Activated T-cell treated with anti-CD3 and anti-CD28 coated beads, Interleukin-2, amount 50 U/mL, for 72 hours (primary cell): ENCODE measurements at places on chromosomes 13 and 19.

GRCh38 chr19:8311461-8312260 is 3.5 kb upstream of the CD320 start:
- no peak overlapping the region for H3K27ac ChIP-seq
- no peak for DNase-seq
- peaks cover 7% of the 10 kb centered on the region for H3K36me3 ChIP-seq
- no peaks in the 10 kb centered on the region for H3K27me3 ChIP-seq

DNA sequence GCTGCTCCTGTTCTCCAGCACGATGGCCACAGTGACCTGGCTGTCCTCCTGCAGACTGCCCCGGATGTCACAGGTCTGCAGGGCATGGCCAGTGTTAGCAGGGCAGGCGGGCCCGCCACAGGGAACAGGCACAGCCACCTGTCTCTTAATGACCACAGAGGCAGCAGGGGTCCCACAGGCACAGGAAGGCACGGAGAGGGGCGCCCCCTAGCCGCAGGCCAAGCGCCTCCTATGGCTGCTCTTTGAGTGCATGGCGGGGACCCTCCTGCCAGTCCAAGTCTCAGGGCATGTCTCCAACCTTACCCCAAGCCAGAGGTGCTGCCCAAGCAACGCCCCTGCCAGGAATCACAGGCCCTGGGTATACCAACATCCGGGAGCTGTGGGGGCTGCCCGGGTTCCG is 14.1 kb downstream of the IZUMO4 start:
- no peak for DNase-seq
- H3K36me3 ChIP-seq, result peaks cover 28% of the 10 kb centered on the region
- no peaks in the 10 kb centered on the region for H3K27me3 ChIP-seq
- no peaks in the 10 kb centered on the region for H3K4me1 ChIP-seq
- no peak overlapping the region for H3K27ac ChIP-seq

GRCh38 chr19:2016041-2016807 is 710 bp upstream of the BTBD2 start:
- DNase-seq, result peak; percentile 59
- peak overlapping the region; percentile 46 for H3K27ac ChIP-seq
- H3K27me3 ChIP-seq, result no peaks in the 10 kb centered on the region

GRCh38 chr13:95438297-95438696 is 114.2 kb upstream of the CLDN10 start:
- DNase-seq, result no peak
- H3K4me1 ChIP-seq, result no peaks in the 10 kb centered on the region

GRCh38 chr19:48196321-48196763 is 25.9 kb downstream of the ZSWIM9 start:
- no peak for DNase-seq
- no peaks in the 10 kb centered on the region for H3K36me3 ChIP-seq
- no peak overlapping the region for H3K4me3 ChIP-seq
- no peak overlapping the region for H3K27ac ChIP-seq
- peaks cover 26% of the 10 kb centered on the region for H3K4me1 ChIP-seq
- no peaks in the 10 kb centered on the region for H3K27me3 ChIP-seq

DNA sequence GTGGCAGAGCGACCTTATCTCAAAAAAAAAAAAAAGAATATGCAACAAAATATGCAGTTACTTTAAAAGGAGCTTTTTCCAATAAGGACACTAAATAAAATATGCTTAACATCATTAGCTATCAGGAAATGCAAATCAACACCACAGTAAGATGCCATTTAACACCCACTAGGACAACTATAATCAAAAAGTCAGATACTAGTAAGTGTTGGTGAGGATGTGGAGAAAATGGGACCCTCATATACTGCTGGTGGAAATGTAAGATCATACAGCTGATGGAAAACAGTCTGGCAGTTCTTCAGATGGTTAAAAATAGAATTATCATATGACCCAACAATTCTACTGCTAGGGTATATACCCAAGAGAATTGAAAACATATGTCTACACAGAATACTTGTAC is 24.5 kb upstream of the AKT2 start:
- no peaks in the 10 kb centered on the region for H3K27me3 ChIP-seq
- no peak overlapping the region for H3K4me3 ChIP-seq
- DNase-seq, result no peak
- no peaks in the 10 kb centered on the region for H3K4me1 ChIP-seq
- no peaks in the 10 kb centered on the region for H3K36me3 ChIP-seq

- H3K4me3 ChIP-seq, result no peak overlapping the region
- peaks cover 40% of the 10 kb centered on the region for H3K4me1 ChIP-seq
- no peaks in the 10 kb centered on the region for H3K36me3 ChIP-seq
- DNase-seq, result no peak
These were observed 19.5 kb upstream of the MEIS3 start for GRCh38 chr19:47438793-47439220.

GRCh38 chr13:51794964-51795363 is 9.0 kb downstream of the DHRS12 start:
- H3K4me3 ChIP-seq, result no peak overlapping the region
- no peaks in the 10 kb centered on the region for H3K27me3 ChIP-seq
- H3K36me3 ChIP-seq, result peaks cover 7% of the 10 kb centered on the region

DNA sequence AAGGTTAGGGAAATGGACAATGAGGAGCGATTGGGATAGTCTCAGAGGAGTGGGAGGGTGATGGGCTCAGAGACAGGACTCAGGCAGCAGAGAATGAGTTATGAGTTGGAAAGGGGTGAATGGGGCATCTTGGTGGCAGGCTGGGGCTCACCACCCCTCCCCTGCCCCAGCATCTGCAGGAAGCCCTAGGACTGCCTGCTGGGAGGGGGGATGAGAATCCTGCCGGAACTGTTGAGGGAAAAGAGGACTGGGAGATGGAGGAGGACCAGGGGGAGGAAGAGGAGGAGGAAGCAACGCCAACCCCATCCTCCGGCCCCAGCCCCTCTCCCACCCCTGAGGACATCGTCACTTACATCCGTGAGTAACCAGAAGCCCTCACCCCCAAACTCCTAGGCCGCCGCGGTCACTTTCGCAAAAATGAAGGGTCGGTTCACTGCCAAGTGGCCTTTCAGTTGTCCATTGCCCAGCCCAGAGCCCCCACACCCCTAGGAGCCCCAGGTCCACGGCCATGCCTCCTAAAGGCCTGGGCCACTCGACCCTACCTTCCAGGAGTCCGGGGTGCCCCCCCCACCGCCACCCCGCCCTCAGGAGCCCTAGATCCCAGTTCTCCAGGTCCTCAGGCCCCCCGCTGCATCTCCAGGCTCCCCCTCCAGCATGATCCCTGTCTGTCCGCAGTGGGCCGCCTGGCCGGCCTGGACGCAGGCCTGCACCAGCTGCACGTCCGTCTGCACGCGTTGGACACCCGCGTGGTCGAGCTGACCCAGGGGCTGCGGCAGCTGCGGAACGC is 764 bp downstream of the CLEC11A start:
- H3K27ac ChIP-seq, result no peak overlapping the region
- peaks cover 43% of the 10 kb centered on the region for H3K27me3 ChIP-seq

- peaks cover 4% of the 10 kb centered on the region for H3K4me1 ChIP-seq
- no peak for DNase-seq
- H3K36me3 ChIP-seq, result peaks cover 1% of the 10 kb centered on the region
- no peak overlapping the region for H3K27ac ChIP-seq
These were observed 15.9 kb downstream of the EPN1 start for GRCh38 chr19:55690769-55691545.

- no peak for DNase-seq
- no peaks in the 10 kb centered on the region for H3K4me1 ChIP-seq
- H3K27me3 ChIP-seq, result peaks cover 28% of the 10 kb centered on the region
- H3K4me3 ChIP-seq, result no peak overlapping the region
These were observed 2.3 kb downstream of the ZNF536 start for GRCh38 chr19:30374539-30374864.

- H3K4me1 ChIP-seq, result peaks cover 48% of the 10 kb centered on the region
- DNase-seq, result peak; percentile 51
- no peak overlapping the region for H3K27ac ChIP-seq
- peak overlapping the region; percentile 50 for H3K4me3 ChIP-seq
- no peaks in the 10 kb centered on the region for H3K27me3 ChIP-seq
These were observed 4.6 kb upstream of the PRKCG start for GRCh38 chr19:53877361-53877766.

- no peak for DNase-seq
- no peak overlapping the region for H3K27ac ChIP-seq
- no peaks in the 10 kb centered on the region for H3K36me3 ChIP-seq
- H3K4me3 ChIP-seq, result no peak overlapping the region
- H3K27me3 ChIP-seq, result peaks cover 8% of the 10 kb centered on the region
- no peaks in the 10 kb centered on the region for H3K4me1 ChIP-seq
These were observed 5.9 kb upstream of the GDF15 start for GRCh38 chr19:18379803-18380747.

- DNase-seq, result no peak
- H3K27ac ChIP-seq, result no peak overlapping the region
- H3K4me1 ChIP-seq, result no peaks in the 10 kb centered on the region
- no peak overlapping the region for H3K4me3 ChIP-seq
- peaks cover 3% of the 10 kb centered on the region for H3K36me3 ChIP-seq
These were observed 222.4 kb upstream of the PCDH17 start for GRCh38 chr13:57409121-57409520.

GRCh38 chr13:23695196-23695595 is 125.0 kb downstream of the TNFRSF19 start:
- peaks cover 19% of the 10 kb centered on the region for H3K4me1 ChIP-seq
- no peak overlapping the region for H3K27ac ChIP-seq
- H3K27me3 ChIP-seq, result no peaks in the 10 kb centered on the region
- DNase-seq, result no peak
- H3K36me3 ChIP-seq, result no peaks in the 10 kb centered on the region

DNA sequence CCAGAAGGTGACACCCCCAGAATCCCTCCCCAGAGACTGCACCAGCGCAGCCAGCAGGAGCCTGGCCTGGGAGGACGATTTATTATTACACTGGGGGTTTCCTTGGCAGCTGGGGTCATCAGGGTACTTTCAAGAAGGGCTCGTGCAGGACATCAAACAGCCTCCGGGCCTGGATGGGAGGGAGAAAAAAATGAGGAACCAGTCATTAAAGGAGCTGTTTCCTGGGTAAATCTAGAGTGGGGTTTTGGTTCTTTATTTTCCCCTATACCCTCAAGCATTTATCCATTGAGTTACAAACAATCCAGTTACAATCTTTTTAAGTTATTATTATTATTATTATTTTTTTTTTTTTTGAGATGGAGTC is 3.1 kb downstream of the POLR1G start:
- H3K4me1 ChIP-seq, result peaks cover 41% of the 10 kb centered on the region
- no peak overlapping the region for H3K4me3 ChIP-seq
- no peak for DNase-seq
- H3K27me3 ChIP-seq, result peaks cover 2% of the 10 kb centered on the region
- no peak overlapping the region for H3K27ac ChIP-seq

DNA sequence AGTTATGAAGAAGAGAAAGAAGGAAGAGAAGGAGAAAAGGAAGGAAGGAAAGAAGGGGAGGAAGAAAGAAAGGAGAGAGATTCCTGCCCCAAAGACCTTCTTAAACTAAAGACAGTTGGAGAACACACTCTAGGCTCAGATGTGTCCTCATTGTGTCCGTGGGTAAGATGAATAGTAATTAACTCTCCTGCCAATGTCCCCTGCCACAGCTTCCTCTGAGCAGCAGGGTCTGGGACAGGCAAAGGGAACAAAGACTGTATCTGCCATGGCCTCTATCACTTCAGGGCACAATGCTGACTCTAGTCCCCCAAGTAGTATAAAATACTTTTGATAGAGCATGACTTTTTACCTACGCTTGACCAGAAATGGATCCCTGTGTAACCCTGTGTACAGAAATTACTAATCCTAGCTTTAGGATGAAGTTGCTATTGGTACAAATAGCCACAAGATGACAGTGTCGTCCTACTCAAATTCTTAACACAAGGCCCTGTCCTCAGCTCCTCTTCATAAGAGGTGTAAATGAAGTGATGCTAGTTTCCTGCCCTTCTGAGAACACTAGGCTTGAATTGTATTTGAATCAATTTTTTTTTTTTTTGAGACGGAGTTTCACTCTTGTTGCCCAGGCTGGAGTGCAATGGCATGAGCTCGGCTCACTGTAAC is 186.2 kb upstream of the GPR12 start:
- H3K27ac ChIP-seq, result no peak overlapping the region
- DNase-seq, result no peak
- no peak overlapping the region for H3K4me3 ChIP-seq
- peaks cover 1% of the 10 kb centered on the region for H3K4me1 ChIP-seq

- H3K4me1 ChIP-seq, result no peaks in the 10 kb centered on the region
- no peak overlapping the region for H3K4me3 ChIP-seq
- H3K36me3 ChIP-seq, result peaks cover 2% of the 10 kb centered on the region
- no peak for DNase-seq
- no peak overlapping the region for H3K27ac ChIP-seq
These were observed 48.4 kb downstream of the CAB39L start for GRCh38 chr13:49395451-49395865.

DNA sequence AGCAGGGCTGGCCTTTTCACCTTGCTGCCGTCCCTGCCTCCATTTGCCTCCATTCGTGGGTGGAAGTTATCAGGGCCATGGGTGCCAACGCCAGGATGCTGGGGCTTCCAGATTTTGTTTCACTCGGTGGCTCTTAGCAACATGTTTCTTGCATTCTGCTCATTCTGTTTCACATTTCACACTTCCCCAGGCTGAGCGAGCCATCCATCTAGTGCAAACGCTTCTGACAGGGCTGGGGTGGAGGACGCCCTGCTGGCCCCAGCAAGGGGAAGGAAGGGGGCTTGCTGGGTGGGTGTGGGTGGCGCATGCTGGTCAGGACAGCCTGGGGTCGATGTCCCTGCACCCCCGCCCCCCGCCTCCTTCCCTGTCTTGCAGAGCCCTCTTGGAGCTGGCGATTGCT is 165.2 kb downstream of the URI1 start:
- H3K4me3 ChIP-seq, result no peak overlapping the region
- DNase-seq, result no peak
- H3K36me3 ChIP-seq, result no peaks in the 10 kb centered on the region
- no peak overlapping the region for H3K27ac ChIP-seq
- H3K27me3 ChIP-seq, result no peaks in the 10 kb centered on the region

DNA sequence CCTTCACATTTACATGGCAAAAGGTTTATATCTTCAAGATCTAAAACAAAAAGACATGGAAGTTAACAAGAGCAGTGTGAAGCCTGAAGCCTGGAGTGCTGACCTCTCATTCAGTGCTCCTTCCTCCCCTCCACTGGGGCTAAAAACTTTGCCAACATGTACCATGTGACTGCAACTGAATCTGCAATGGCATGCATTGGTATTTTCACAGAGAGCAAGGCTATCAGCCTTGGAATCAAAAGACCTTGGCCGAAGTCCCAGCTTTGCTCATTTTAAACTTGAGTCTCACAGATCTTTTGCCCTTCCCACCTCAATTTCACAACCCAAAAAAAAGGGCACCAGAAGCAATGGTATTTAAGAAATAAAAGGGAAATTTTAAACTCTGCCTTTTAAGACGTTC is 325.1 kb downstream of the DCT start:
- peaks cover 25% of the 10 kb centered on the region for H3K27me3 ChIP-seq
- H3K4me3 ChIP-seq, result no peak overlapping the region
- H3K36me3 ChIP-seq, result no peaks in the 10 kb centered on the region

DNA sequence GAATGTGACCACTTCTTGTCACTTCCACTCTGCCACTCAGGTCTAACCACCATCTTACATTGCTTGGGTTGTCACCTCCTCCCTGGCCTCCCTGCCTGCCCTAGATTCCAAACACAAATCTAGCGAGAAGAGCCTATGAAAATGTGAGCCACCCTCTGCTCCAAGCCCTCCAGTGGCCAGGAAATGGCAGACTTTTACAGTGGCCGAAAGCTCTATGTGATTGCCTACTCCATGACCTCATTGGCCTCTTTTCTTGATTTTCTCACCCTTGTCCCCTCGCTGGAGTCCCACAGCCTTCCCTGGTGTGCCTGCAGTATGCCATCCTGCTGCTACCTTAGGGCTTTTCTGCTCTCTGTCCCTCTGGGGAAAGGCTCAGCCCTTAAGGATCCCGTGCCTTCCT is 84.2 kb downstream of the LRCH1 start:
- H3K4me3 ChIP-seq, result no peak overlapping the region
- DNase-seq, result no peak
- peaks cover 3% of the 10 kb centered on the region for H3K36me3 ChIP-seq
